Activated CD4-positive, alpha-beta T cell treated with anti-CD3 and anti-CD28 coated beads, Interleukin-2, amount 50 U/mL, for 4 hours (primary cell): ENCODE measurements at places on chromosomes 11 and 22.

DNA sequence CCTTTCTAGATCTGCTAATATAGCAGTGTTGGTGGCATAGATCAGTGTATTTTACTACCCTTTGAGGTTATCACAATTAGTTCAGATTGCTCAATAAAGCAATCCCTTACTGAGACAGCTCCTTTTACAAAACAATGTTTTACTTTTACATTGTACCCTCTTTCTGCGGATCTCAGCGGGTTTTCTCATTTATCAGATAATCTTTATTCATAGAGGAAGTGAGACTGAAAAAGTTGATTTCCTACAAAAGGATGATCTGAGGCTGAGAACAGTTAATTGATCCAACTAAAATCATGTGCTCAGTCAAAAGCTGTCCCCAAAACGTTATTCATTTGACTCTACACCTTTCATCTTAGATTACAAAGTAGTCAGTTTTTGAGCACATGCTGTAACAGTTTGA lies 2319.9 kb downstream of the LRRC4C start:
- no peak for DNase-seq

GRCh38 chr11:9576701-9577381 lies 3.4 kb downstream of the WEE1 start:
- no peak for DNase-seq

DNA sequence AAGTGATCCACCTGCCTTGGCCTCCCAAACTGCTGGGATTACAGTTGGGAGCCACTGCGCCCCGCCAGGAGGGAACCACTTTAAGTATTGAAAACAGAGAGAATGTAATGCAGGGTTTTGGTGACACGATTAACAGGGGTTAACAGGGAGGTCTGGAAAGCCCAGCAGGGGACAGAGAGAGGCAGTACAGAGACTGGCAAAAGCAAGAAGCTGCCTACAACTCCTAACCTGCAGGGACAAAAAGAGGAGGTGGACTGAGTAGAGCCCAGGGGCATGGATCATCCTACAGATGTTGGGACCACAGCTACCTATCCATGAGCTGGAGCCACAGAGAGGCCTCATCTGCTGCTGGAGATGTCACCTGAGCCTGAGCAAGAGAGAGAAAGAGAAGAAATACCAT lies 1.7 kb upstream of the SPINDOC start:
- no peak for DNase-seq

DNA sequence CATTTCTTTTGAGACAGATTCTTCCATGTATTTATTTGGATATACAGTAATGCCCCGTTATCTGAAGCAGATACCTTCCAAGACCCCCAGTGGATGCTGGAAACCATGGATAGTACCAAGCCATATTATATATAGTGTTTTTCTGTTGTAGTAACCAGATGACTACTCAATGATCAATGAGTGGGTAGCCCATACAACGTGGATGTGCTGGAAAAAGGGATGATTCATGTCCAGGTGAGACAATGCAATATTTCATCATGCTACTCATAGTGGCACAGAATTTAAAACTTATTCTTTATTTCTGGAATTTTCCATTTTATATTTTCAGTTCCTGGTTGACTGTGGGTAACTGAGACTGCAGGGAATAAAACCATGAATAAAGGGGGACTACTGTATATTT lies 427.5 kb downstream of the METTL15 start:
- no peak for DNase-seq

DNA sequence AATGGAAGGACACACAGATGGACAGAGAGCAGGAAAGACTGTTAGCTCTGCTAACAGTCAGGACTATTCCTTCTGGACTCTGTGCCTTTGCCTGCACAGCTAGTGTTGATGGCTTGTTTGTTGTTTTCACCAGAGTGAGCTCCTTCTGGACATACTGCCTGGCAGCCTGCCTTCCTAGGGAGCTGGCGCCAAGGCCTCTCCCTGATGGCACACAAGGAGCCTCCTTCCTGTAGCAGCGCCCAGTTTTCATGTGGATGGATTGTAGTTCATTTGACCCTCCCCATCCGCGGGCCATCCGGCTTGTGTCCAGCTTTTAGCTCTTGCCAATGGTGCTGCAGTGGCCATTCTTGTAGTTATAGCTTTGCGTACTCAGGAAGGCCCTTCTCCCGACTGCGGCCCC lies 16.6 kb upstream of the BCR start:
- no peak for DNase-seq

DNA sequence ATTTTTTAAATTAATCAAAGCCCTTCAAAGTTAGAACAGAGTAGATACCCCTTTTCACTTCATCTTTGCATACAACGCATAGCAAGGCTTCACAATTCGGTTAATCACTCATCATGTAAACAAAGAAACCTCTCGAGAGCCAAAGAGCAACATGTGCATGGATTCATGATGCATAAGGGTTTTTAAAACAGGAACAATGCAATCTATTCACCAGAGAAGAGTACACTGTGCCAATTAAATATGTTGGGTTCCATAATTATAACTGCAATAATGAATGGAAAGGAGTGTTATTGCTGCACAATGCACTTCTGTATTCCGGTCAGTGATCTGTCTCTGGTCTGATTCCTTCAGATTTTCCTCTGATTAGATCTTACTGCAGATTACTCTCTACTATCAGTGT lies 45.3 kb downstream of the CADM1 start:
- DNase-seq, result no peak

- no peak for DNase-seq
These were observed 59.8 kb downstream of the LUZP2 start for GRCh38 chr11:24556693-24557092.

DNA sequence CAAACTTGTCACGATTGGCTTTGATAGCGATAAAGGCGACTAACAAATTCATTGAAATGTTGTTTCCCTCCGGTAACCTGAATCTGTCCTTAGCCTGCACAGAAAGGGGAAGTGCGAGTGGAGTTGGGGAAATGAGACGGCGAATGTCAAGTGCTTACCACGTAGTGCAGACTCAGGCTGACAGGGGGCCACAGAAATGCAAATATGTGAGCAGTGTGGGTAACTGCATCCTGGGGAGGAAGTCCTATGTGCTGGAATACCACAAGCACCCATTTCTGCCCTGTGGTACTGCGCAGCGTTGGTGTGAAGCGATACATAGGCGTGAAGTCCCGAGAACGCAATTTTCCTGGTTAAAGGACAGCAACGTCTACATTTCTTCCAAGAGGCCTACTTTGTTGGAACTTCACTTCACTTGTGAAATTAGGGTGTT lies 869 bp upstream of the EIF4ENIF1 start:
- peak; percentile 23 for DNase-seq

GRCh38 chr11:69398529-69399492 lies 82.7 kb upstream of the LINC01488 start:
- DNase-seq, result no peak

DNA sequence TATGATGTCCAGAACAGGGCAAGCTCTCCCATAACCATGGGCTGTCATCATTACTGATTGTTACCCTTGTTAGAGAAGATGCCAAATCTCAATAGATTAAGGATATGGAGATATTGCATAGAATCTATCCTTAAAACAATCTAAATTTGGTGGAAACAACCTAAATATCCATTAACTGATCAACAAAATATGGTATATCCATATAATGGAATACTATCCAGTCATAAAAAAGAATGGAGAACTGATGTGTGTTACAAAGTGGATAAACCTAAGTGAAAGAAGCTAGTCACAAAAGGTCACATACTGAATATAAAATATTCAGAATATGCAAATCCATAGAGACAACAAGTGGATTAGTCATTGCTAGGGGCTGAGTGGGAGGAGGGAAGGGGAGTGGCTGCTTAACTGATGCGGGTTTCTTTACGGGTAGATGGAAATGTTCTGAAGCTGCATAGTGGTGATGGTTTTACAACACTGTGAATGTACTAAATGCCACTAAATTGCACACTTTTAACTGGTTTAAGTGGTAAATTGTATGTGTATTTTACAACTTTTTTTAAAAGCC lies 36.1 kb upstream of the SMCO4 start:
- no peak for DNase-seq

GRCh38 chr11:2294926-2295290 lies 6.8 kb downstream of the C11orf21 start:
- DNase-seq, result no peak

GRCh38 chr11:30583476-30584280 lies 2.5 kb downstream of the MPPED2 start:
- no peak for DNase-seq

GRCh38 chr11:125588505-125588904 lies 4.1 kb upstream of the STT3A start:
- no peak for DNase-seq

DNA sequence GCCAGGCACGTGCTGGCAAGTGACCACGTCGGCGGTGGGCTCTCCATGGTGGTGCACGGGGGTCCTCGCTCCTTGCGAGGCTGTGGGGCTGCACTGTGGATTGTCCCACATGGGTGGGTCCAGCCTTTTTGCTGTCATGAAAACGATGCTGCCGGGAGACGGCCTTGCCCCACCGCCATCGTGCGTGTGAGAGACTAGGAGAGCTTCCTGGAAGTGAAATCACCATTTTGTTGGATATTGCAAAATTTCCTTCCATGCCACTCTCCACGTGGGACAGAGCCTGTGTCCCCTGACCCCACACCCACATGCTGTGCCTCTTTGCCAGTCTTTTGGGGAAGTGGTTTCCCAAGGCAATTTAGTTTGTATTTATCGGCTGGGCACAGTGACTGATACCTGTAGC lies 18.2 kb upstream of the GRAMD4 start:
- no peak for DNase-seq

GRCh38 chr22:24040946-24041345 lies 29.8 kb downstream of the CABIN1 start:
- DNase-seq, result no peak

DNA sequence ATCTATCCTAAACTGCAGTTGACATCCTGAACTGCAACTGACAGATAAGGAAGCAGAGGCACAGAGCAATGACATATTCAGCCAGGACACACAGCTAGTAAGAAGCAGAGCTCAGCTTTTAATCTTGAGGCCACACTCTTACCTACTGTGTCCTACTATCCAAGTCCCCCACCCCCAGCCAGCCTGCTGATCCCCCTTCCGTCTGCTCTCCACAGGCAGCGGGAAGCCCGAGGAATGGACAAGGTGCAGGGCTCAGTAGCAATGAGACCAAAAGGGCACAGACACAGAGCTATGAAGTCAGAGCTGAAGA lies 4.3 kb downstream of the POLR3H start:
- DNase-seq, result no peak

DNA sequence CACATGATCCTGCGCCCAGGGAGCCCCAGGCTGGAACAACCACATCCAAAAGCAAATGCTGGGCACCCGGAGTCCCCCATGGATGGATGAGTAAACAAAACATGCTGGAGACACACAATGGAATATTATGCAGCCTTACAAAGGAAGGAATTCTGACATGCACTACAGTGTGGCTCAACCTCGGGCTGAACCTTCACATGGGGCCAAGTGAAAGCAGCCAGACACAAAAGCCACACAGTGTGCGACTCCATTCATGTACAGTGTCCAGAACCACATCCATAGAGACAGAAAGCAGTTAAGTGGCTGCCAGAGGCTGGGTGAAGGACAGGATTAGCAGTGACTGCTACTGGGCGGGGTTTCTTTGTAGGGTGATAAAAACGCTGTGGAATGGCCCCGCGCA lies 10.1 kb downstream of the POLR3H start:
- DNase-seq, result no peak

- DNase-seq, result no peak
These were observed 28.5 kb downstream of the ADORA2A start for GRCh38 chr22:24455751-24456426.

- no peak for DNase-seq
These were observed 76.6 kb downstream of the ST3GAL4 start for GRCh38 chr11:126432065-126432461.

GRCh38 chr11:1121331-1121812 lies 36.4 kb upstream of the MUC5AC start:
- no peak for DNase-seq

DNA sequence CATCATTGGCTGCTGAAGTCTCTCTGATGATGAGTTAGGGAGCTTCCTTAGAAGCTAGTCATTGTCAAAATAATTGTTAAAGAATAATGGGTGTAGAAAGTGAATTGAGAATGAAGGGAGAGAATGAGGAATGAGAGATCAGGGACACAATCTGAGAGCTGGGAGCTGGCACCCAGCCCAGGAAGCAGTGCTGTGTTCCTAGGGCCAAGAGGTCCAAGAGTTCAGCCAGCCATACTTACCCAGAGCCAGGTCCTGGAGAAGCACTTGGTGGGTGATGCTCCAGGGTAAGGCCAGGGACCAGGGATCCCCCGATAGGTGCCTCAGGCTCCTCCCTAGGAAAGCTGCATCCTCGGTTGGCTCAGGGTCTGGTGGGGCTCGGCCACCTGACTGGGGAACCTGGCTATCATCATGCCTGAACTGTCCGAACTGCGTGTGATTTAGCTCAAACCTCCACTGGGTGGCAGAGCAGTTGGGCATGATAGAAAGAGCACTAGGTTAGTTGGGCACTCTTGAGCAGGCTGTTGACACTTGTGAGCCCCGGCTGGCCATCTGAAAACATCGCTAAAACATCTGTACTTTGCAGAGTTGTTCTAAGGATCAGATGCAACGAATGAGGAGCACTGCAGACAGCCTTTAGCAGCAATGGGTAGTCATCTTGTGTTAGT lies 123.9 kb upstream of the NCAM1 start:
- DNase-seq, result no peak

DNA sequence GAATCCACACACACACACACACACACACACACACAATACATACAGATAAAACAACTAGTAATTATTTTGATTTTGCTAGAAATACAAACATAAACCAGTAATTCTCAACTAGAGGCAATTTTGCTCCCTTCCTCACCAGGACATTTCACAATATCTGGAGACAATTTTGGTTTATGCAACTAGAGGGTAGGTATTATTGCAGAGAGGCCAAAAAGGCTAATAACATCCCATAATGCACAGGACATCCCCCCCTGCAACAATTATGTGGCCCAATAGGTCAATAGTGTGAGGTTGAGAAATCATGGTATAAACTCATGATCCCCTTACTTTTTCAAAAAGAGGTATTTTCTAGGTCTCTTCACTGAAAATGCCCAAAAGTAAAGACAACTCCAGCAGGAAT lies 29.0 kb downstream of the PGR start:
- no peak for DNase-seq

DNA sequence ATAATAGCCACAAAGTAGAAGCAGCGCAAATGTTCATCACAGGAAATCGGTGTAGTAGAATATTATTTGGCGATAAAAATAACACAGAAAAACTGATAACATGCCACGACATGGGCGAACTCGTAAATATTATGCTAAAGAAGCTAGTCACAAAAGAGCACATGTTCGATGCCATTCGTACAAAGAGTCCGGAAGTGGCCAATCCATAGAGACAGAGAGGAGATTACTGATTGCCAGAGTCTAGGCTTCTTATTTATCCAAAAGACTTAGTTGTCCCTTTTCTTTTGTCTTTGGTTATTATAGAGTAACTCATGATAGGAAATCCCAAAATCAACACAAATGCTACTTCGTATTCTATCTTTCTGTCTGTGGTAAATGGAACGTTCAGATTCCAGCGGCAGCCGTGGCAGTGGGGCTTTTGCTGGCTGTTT lies 56.5 kb downstream of the MED15 start:
- no peak for DNase-seq

DNA sequence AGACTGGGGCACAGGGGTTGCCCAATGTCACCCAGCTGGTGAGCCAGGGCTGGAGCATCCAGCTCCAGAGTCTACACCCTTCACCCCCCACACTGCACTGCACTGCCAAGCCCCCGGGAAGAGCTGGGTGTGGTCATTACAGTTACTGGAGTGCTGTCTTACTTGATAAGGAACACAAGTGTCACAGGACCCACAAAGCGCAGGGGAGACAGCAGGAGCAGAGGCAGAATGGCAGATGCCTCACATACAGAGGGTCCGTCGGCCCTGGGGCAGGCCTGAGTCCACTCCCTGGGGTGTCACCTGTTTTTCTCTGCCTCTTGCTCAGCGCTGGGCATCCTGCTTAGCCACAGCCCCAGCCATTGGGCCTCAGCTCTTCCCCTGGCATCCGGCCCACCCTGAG lies 7.7 kb downstream of the IL2RB start:
- no peak for DNase-seq
